ENCODE measurements at places on chromosomes 5 and 9. TPM values are rescaled to one million over a fixed set of nuclear protein-coding genes. Genes with fewer than 3 reads are reported as not detected.

Gene INSYN2B
- 1.7 TPM for total RNA-seq

Gene CTNND2
- 0.12 TPM for total RNA-seq

Gene TCERG1
- 43.7 TPM for total RNA-seq

Gene FOXD1
- 30.0 TPM for total RNA-seq

Gene ARL14EPL
- not detected for total RNA-seq

Gene JMY
- total RNA-seq, result 2.8 TPM

Gene BRINP1
- 2.5 TPM for total RNA-seq

Gene LCN9
- not detected for total RNA-seq

Gene EGFLAM
- total RNA-seq, result 0.17 TPM

Gene TPM2
- total RNA-seq, result 267 TPM

Gene UBLCP1
- total RNA-seq, result 33.8 TPM

Gene KLF4
- 7.4 TPM for total RNA-seq

Gene NXNL2
- 3.1 TPM for total RNA-seq

Gene GPR21
- total RNA-seq, result not detected

Gene ANKRD18B
- total RNA-seq, result 3.1 TPM

Gene SIT1
- total RNA-seq, result not detected

Gene MARCOL
- total RNA-seq, result not detected

DNA sequence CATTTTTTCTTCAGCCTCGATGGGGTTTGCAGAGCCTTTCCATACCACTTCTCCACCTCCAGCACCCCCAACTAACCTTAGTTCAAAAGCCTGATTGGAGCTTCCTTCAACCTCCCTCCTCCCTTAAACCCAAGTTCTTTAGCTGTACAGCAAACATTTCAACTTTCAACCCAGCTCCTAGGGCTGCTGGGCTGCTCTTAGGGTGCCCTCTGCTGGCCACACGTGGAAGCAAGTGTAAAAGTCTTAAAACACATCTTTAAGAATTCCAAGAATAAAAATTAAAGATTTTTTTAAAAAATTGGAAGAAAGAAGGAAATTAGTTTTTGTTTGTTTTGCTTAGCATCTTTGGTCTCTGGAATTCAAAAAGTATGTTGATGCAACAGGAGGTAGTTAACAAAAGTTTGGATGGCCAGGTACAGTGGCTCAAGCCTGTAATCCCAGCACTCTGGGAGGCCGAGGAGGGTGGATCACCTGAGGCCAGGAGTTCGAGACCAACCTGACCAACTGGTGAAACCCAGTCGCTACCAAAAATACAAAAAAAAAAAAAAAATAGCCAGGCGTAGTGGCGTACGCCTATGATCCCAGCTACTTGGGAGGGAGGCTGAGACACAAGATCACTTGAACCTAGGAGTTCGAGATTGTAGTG lies 15.5 kb upstream of the HSD17B3 start:
- DNase-seq, result no peak

- DNase-seq, result no peak
Observed at GRCh38 chr9:75414371-75415160, 326.3 kb downstream of the OSTF1 start.

DNA sequence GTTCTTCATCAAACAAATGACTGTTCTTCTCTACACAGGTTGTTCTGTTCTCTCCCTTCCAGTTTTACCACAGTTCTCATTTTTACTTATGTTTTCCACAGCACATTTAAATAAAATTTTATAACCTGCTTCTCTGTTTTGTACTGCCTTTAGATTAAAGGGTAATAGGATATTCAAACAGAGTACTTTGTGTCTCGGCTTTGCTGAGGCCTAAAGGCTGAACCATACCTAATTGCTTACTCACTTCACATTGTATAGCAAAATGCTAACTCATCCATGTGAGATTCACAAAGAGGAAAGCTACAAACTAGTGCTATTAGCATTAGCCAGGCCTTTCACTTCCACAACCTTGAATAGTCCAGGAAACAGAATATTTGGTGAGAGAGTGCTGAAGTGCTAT lies 200.3 kb downstream of the TRPM3 start:
- DNase-seq, result no peak

GRCh38 chr9:131986576-131986975 lies 93.1 kb downstream of the MED27 start:
- no peak for DNase-seq

- DNase-seq, result no peak
Observed at GRCh38 chr5:553874-554273, 29.6 kb upstream of the SLC9A3 start.

DNA sequence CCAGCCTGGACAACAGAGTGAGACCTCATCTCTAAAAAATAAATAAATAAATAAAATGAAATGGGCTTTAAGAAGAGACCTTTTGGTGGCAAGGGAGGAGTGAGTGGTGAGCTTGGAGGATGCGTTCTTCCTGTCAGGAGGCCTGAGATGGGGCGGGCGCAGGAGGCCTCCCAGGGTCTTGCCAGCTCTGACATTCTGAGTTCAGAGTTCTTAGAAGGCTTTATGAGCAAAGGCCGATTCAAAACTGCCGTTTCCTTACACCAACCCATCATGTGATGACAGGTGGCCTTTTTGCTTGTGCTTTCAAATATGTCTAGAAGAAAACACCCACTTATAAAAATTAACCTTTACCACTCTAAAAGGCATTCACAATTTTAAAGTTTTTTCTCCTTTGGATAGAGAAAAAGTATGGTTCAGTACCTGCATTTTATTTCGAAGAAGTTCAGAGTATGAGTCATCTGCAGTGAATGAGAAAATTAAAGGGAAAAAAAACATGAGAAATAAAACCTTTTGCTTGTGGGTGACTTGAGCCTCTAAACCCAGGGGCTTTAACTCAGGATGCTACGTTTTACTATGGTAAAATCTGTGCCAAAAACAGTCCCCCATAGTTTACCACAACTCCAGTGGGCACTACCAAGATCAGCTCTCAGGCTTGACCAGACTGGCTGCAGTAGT lies 157.4 kb upstream of the OTULINL start:
- no peak for DNase-seq

DNA sequence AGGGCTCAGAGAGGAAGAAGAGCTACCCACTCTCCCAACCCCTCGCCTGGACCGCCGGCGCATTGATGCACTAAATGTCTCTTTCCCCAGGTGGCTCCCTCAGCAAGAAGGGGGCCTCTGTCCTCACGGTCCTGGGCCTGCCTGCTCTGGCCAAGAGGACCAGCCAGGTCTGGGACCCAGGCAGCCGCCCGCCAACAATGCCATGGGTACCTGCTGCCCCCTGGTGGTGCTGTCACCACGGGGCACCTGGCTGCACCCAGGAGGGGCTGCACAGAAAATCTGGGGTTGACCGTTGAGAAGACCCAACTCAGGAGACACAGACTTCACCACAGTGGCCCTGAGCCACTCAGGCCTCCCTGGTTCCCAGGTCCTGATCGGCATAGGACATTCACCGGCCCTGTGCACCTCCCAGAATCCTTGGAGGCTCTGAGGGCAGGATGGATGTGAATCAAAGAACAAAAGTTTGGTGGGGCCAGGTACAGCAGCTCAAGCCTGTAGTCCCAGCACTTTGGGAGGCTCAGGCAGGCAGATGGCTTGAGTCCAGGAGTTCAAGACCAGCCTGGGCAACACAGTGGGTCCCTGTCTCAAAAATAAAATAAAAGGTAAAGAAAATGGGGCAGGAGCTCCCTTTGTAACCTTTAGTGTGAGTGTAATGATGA lies 2.4 kb upstream of the VAV2 start:
- no peak for DNase-seq

DNA sequence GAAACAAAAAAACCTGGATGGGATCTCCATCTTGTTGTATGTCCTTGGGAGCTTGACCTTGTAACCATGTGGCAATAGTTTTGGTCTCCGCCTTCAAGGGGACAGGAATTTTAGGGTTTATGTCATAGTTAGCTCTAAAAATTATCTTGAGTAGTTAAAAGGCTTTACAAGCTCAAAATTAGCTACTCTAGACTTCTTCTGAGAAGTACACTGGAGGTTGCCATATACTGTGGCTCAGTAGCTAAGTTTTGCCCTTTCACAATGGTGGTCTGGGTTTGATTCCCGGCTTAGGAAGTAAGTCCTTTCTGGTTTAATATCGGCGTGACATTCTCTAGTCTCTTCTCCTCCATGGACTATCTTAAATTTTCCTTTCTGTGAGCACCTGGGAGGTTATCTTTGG lies 48.9 kb upstream of the DMAC1 start:
- no peak for DNase-seq

GRCh38 chr5:129930221-129930620 lies 26.0 kb downstream of the CHSY3 start:
- DNase-seq, result no peak

GRCh38 chr5:132689513-132689912 lies 15.7 kb downstream of the IL4 start:
- no peak for DNase-seq

DNA sequence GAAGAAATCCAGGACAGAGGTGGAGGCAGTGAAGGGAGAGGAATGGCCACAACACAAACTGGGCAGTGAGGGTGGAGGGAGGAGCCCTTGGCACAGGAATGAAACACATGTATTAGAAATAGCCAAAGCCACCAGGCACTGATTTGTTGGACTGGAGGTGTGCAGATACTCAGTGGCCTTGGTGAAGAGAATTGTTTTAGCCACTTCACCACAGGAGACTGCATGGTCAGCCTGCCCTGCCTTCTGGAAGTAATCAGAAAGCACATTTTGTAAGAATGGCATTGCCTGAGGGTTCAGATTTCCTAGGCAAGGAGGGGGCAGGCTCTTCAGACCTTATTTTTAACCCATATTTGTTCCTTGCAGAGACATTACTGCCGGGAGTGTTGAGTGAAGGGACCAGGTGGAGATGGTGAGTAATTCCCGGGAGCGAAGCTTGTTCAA lies 2.2 kb downstream of the SGCD start:
- DNase-seq, result no peak

- no peak for DNase-seq
Observed at GRCh38 chr9:84393266-84393950, 52.9 kb upstream of the SLC28A3 start.

GRCh38 chr9:117156771-117157535 lies 257.9 kb downstream of the ASTN2 start:
- DNase-seq, result no peak

DNA sequence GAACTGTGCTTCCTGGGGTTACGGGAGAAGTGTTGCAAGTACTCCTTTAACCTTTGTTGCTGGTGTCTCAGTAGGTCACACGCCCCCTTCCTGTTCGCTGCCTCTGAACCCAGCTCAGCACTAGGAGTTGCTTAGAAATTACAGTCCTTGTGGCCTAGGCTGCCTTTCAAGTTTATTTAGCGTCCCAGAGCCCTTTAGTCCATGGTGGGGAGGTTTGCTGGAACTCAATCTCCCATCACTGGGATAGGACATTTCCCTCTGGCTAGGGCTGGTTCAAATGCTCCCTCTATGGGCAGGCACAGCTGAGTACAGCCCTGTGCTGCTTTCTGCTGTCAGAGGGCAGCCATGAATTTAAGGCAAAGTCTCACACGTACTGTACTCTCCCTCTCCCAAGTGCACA lies 4.7 kb downstream of the IFNA8 start:
- no peak for DNase-seq

GRCh38 chr5:154194345-154195329 lies 4.1 kb downstream of the GALNT10 start:
- no peak for DNase-seq

DNA sequence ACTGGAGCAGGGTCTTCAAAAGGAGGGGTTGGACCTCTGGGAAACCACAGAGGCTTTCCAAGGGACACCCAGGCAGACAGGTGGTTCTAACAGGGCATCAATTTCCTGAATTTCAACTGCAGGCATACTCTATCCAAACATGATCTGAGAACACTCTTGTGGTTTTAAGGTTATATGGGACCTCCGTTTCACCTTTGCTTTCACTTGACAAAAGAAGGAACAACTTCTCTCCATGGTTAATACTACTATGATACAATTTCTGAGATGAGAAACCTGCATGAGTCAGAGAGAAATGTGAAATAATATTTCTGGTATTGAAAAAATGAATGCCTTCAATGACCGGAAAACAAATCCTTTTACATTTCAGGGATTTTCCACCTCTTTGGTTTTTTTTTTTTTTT lies 28.0 kb upstream of the ERAP1 start:
- no peak for DNase-seq

DNA sequence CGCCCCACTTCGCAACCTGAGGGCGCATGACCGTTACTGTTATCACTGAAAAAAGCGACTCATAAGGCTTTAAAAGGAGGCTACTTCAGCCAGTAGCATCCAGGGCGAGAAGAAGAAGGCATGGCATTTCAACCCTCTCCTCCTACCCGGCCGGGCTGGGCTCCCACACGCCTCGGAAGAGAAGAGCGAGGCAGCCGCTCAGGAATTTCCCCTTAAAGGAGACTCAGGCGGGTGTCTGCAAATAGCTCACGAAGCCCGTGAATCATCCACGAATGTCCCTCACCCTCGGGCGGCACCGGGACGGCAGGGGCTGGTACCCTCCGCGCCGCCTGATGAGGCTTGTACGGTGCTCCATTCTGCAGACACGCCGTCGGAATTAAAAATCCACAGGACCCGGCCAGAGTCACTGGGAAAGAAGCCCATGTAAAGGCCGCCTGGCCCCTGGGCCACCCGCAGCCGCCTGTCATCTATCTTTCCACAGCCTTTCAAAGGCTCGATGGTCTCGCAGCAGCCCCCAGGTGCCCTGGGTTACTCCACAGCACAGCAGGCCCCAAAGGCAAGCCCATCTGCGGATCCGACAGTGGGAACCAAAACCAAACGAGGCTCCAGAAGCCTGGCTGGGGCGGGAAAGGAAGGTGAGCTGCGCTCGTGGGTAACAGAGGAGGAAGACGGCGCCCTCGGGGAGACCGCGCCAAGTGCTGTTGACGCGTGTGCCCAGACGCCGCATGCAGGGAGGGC lies 11.8 kb downstream of the SLC12A7 start:
- no peak for DNase-seq

GRCh38 chr9:127561491-127562278 lies 50.4 kb upstream of the STXBP1 start:
- no peak for DNase-seq

- DNase-seq, result no peak
Observed at GRCh38 chr9:108748776-108749175, 107.0 kb downstream of the ACTL7B start.

DNA sequence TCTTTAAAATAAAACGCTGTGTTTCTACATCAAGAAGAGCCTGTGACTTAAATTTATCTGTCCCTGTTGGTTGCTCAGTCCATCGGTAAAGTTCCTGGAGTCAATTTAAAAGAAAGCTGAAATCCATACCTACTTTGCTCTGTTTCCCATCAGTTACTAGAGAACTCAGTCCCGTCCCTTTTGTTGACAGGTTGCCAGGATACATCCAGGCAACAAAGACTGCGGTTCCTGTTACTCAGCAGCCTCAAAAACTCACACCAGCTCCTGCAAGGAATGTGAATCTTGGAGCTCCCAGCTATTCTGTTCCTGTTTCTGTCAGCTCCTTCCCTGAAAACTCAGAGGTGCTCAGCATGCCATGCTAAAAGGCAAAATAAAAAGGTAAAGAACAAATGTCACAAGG lies at the start of gene ZNF474:
Gene ZNF474, plus strand, starts transcription at position 241 of the 400 bp plus-strand sequence. CDS start 22,445 bp downstream, outside the sequence.
- peak; percentile 93 for DNase-seq

GRCh38 chr5:94180761-94181160 lies 437.6 kb downstream of the KIAA0825 start:
- DNase-seq, result no peak

DNA sequence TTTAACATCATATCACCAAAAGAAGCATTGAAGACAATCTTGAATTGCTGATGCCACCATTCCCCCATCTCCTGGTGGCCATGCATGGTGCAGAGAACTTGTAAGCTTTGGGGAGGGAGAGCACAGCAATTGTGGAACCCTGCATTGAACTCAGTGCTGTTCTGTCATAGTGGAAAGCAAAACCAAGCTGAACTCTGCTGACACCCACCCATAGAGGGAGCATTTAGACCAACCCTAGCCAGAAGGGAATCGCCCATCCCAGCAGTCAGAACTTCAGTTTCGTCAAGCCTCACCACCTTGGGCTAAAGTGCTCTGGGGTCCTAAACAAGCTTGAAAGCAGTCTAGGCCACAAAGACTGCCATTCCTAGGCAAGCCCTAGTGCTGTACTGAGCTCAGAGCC lies 37.4 kb upstream of the RUSC2 start:
- DNase-seq, result no peak

Data from epithelial cell of proximal tubule (primary cell).